ENCODE measurements at places on chromosomes 1 and 21.

DNA sequence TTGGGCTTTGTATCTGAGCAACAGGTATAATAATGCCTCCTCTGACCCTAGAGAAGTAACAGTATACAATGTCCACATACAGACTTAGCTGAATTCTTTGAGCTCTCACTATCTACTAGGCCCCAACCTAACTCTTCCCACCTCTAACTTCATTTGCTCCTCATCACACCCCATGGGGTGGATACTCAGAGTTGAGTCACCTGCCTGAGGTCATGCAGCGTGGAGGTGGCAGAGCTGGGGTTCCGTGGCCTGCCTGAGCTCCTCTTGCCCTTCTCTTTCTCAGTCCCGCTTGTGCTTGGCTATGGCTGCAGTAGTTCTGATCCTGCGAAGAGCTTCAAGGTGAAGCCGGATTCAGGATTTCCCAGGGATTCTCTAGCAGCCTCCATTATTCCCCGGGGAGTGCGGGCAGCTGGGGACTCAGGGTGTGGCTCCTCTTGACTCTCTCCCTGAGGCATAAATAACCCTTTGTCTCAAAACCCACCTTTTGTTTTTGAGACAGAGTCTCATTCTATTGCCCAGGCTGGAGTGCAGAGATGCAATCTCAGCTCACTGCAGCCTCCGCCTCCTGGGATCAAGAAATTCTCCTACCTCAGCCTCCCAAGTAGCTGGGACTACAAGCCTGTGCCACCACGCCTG lies 29.9 kb upstream of the ACTL8 start:
- DNase-seq, result no peak

- peak; percentile 16 for DNase-seq
Measured at GRCh38 chr1:109112056-109112651, 1.8 kb upstream of the ELAPOR1 start.

- DNase-seq, result no peak
Measured at GRCh38 chr1:201925981-201926645, 20.2 kb downstream of the LMOD1 start.

DNA sequence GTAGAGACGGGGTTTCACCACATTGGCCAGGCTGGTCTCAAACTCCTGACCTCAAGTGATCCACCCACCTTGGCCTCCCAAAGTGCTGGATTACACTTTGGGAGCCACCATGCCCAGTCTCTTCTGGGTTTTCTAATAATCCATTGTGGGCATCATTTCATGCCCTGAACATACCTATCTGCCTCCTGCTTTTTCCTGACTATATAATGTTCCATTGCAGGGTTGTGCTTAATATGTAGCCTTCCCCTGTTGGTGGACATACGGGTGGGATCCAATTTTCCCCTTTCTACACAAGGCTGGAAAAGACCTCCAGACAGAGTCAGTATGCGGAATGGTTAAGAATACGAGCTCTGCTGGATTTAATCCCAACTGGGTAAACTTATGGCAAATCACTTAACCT lies 3.5 kb upstream of the ZNF683 start:
- no peak for DNase-seq

DNA sequence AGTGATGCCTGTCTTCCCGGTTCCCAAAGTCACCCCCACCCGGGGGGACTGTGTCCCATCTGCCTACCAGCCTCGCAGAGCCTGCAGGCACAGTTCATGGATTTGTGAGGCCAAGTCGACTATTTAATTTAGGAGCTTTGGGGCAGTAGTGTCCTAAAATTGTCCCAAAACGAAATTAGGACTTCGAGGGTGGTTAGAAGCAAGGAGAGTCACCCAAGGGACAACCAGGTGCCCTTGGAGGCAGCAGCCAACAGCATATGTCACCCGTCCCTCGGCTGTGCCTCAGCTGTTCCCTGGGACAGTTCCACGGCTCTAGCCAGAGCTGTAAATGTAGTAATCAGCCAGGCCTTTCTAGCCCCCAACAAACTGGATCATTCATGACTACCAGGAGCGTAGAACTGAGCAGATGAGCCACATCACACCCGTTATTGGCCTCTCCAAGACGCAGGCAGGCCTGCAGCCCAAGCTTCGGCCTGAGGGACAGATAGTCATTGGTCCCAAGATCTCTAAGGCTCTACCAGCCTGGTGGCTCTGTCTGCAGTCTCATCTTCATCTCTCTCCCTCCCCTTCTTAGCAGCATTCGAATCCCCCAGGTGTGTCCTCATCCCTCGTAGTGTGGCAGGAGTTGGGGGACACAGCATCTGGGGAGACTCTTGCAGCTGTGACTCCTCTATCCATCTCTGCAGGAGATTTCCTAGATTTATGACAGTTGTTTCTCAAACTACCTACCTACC lies 2.9 kb downstream of the PAX7 start:
- no peak for DNase-seq

- DNase-seq, result no peak
Measured at GRCh38 chr21:18722193-18722592, 318.6 kb upstream of the TMPRSS15 start.

GRCh38 chr1:7899741-7900140 lies 40.9 kb downstream of the TNFRSF9 start:
- DNase-seq, result peak; percentile 41

- no peak for DNase-seq
Measured at GRCh38 chr1:119634016-119634415, 14.1 kb downstream of the ZNF697 start.

DNA sequence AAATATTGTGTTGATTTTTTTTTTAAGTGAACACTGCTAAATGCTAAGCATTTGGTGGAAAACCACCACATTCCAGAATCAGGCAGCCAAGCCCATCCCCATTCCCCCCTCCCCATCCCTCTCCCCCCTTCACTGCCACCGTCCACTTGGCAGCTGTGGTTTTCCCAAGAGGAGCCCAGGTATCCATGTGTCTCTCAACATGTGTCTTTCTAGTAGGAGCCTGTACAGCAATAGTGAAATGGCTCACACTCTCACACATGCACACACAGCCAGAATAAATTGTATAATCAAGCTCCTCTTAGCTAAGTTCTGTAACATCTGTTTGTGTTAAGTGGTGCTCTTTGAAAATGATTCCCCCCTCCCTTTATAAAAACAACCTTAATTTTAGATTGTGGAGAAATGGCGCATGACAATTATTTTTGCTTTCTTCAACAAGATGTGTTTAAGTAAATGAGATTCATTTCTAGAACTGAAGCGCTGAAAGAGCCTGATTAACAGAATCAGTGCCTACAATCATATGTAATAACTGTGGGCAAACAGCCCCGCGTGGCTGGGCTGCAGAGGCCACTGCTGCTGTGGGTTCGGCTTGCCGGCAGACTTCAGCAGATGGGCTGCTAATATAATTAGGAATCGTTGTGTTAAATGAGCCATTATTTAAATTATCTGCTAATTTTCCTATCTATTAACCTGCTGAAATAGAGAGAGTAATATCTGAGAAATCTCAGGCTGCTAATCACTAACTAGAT lies 43.3 kb downstream of the BACE2 start:
- DNase-seq, result peak; percentile 61

DNA sequence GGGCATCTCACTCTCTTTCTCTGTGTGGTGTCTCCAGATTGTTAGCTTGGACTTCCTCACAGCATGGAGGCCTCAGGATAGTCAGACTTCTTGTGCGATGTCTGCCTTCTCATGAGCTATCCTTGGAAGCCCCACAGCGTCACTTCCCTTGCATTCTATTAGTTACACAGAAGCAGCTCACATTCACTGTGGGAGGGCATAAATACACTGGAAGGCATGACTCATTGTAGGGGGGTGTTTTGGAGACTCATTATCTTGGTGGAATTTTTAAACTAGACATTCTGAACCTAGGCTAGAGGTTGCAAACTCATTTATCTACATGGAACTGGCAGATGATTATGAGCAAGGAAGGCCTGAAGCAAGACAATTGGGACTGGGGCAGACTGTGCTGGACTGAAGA lies 21.4 kb upstream of the FASLG start:
- peak; percentile 91 for DNase-seq

- no peak for DNase-seq
Measured at GRCh38 chr1:152880316-152880715, 2.2 kb downstream of the SMCP start.

DNA sequence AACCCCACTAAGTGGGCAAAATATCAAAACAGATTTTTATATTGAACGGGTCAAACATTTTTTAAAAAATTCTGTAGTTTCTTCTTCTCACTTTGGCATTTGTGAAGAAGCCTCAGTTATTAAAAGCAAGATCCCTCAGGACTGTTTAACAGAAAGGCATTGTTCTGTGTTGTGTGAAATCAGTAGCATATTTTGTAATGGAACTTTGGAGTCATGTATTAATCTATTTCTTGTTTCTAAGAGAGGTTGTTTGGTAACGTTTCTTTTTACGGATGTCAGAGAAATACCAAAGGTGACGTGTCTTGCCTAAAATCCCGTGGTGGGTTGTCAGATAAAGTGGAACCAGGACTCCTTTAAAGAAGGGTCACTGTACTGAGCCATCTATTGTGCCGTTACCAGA lies 23.7 kb downstream of the GPR137B start:
- DNase-seq, result no peak

GRCh38 chr1:33560680-33561079 lies 88.2 kb downstream of the ZSCAN20 start:
- peak; percentile 13 for DNase-seq

Data from astrocyte of the hippocampus (primary cell).